Large intestine (tissue), 12 donors: ENCODE measurements at places on chromosomes 13 and 19. TPM values are rescaled to one million over a fixed set of nuclear protein-coding genes. Genes with fewer than 3 reads are reported as not detected.

GRCh38 chr19:52600639-52601024 lies 30.5 kb downstream of the ZNF701 start:
- H3K27ac ChIP-seq = peak overlapping the region; percentile 89
- peak overlapping the region; percentile 78 for H3K4me3 ChIP-seq
- H3K4me1 ChIP-seq = peaks cover 18% of the 10 kb centered on the region
- peaks cover 24% of the 10 kb centered on the region for H3K36me3 ChIP-seq
- no peaks in the 10 kb centered on the region for H3K27me3 ChIP-seq

GRCh38 chr19:42003506-42004294 lies 9.7 kb upstream of the ATP1A3 start:
- H3K4me1 ChIP-seq = no peaks in the 10 kb centered on the region
- H3K36me3 ChIP-seq = no peaks in the 10 kb centered on the region
- no peak overlapping the region for H3K27ac ChIP-seq

GRCh38 chr19:52248241-52248640 lies 21.1 kb upstream of the ZNF766 start:
- no peak overlapping the region for H3K4me3 ChIP-seq
- no peaks in the 10 kb centered on the region for H3K27me3 ChIP-seq
- no peaks in the 10 kb centered on the region for H3K4me1 ChIP-seq
- no peaks in the 10 kb centered on the region for H3K36me3 ChIP-seq
- H3K27ac ChIP-seq = no peak overlapping the region

GRCh38 chr19:2549701-2550191 lies 73.8 kb downstream of the GADD45B start:
- no peaks in the 10 kb centered on the region for H3K36me3 ChIP-seq
- H3K4me1 ChIP-seq = peaks cover 4% of the 10 kb centered on the region
- no peaks in the 10 kb centered on the region for H3K27me3 ChIP-seq
- H3K27ac ChIP-seq = peak overlapping the region; percentile 45

GRCh38 chr13:41588899-41589298 lies 131.5 kb downstream of the RGCC start:
- no peak overlapping the region for H3K4me3 ChIP-seq
- no peak for DNase-seq
- no peaks in the 10 kb centered on the region for H3K27me3 ChIP-seq
- no peaks in the 10 kb centered on the region for H3K4me1 ChIP-seq
- H3K27ac ChIP-seq = no peak overlapping the region

DNA sequence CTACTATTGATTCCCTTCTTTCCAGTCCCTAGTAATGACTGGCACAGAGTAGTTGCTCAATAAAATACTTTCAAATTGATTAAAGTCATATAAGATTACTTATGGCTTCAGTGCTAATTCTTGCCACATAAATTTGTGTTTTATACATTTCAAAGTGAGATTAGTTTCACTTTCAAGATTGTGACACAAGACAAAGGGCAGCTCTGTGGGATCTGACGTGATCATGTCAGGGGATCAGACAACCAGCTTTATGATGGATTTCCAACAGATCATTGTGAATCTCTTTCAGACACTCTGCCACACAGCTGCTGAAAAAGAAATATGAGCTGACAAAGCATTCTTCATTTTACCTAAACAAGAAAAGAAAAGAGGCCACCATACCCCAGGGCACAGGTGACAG lies 73.4 kb upstream of the POMP start:
- peak overlapping the region; percentile 35 for H3K27ac ChIP-seq
- H3K4me1 ChIP-seq = peaks cover 16% of the 10 kb centered on the region
- peak; percentile 32 for DNase-seq
- no peaks in the 10 kb centered on the region for H3K36me3 ChIP-seq
- H3K4me3 ChIP-seq = no peak overlapping the region

DNA sequence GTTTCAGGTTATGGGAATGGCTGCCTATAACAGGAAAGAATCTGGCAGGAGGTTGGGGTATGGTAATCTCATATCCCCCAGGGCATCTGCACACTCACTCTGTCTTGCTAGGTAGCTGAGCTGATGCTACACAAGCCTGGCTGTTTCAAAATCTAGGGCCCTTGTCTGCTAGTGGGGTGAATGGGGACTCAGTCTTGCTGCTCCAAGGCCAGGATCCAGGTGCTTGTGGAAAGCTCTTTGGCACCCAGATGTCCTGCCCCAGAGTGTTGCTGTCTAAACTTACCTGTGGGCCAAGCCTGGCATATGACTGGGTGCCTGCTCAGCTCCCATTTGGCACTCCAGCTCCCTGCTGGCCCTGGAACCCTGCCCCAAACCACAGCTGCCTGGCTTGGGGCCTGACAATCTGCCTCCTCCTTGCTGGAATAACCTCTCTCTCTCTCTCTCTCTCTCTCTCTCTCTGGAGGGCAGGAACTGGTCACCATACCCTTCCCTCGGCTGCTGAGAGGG lies 158.1 kb upstream of the TSC22D1 start:
- no peaks in the 10 kb centered on the region for H3K27me3 ChIP-seq
- H3K36me3 ChIP-seq = no peaks in the 10 kb centered on the region
- H3K4me1 ChIP-seq = peaks cover 9% of the 10 kb centered on the region
- no peak overlapping the region for H3K4me3 ChIP-seq

GRCh38 chr19:51158474-51159129 lies 16.5 kb downstream of the SIGLEC7 start:
- H3K27me3 ChIP-seq = no peaks in the 10 kb centered on the region
- H3K4me3 ChIP-seq = no peak overlapping the region
- no peaks in the 10 kb centered on the region for H3K36me3 ChIP-seq
- H3K27ac ChIP-seq = no peak overlapping the region
- no peak for DNase-seq

DNA sequence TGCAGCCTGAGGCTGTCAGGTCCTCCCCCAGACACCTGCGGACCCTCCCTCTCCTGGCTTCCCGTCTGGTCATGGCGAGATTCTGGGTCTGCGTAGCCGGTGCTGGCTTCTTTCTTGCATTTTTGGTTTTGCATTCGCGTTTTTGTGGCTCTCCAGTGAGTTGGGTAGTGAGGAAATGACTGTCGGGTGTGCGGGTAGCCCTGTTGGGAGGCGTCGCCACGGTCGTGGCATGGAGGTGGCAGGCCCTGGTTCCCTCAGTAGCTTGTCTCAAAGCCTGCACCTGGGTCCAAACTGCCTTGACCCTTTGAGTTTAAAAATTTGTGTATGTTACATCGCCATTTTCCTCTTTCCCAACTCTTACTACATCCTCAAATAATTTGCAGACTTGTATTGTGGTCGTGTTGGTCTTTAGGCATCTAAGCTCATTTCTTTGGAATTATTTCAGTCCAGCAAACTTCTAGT lies 344 bp downstream of the NHLRC3 start:
- H3K27me3 ChIP-seq = no peaks in the 10 kb centered on the region
- peak; percentile 32 for DNase-seq
- peak overlapping the region; percentile 90 for H3K27ac ChIP-seq
- H3K4me3 ChIP-seq = peak overlapping the region; percentile 93

DNA sequence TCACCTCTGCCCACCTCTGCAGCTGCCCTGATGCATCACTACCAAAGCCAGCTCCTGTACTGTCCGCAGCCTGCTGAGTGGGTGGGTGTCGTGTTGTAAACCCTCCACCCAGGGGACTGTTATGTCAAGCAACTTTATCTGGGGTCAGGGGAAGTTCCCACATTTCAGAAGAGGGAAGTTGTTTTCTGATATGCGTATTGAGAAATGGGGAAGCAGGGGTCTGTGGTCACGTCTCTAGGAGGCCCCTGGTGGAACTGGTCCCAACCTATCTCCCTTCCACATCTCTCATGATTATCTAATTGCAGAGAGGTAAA lies 31.2 kb downstream of the CLEC17A start:
- H3K36me3 ChIP-seq = no peaks in the 10 kb centered on the region
- no peak overlapping the region for H3K4me3 ChIP-seq
- no peaks in the 10 kb centered on the region for H3K27me3 ChIP-seq
- H3K4me1 ChIP-seq = no peaks in the 10 kb centered on the region
- no peak for DNase-seq

GRCh38 chr19:38049105-38049649 lies 142.2 kb downstream of the SIPA1L3 start:
- H3K4me1 ChIP-seq = peaks cover 5% of the 10 kb centered on the region
- no peak overlapping the region for H3K27ac ChIP-seq
- H3K27me3 ChIP-seq = no peaks in the 10 kb centered on the region

GRCh38 chr13:109569958-109570711 lies 216.2 kb downstream of the IRS2 start:
- H3K27ac ChIP-seq = peak overlapping the region; percentile 91
- no peak overlapping the region for H3K4me3 ChIP-seq
- no peaks in the 10 kb centered on the region for H3K36me3 ChIP-seq

DNA sequence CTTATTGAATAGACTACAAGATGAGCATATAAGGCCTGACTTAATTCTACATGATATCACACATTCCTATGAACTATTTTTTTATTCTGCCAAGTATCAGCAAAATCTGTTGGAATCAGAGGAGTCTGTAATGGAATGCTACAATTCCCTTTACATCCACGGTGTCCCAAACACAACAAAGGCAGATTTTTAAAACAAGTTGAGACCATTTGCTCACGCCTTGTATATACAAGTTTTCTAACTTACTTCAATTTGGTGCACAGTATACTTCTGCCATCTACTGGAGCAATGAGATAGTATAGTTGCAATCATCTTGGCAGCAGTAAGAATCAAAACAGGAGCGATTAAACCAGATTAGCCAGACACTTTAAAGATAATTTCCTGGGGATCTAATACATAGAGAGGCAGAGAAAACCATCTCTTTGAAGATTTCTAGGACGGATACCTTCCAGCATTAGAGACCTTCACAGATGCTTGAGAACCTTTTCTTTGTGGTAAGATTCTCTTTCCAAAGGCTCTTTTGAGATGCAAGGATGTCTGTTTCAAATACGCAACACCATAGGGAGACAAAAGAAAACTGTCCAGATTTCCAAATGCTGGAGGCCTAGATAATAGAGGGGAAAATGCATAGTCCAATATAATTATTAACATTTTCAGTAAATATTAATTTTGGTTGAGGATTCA lies 302.0 kb upstream of the MIR17HG start:
- H3K36me3 ChIP-seq = no peaks in the 10 kb centered on the region
- peak; percentile 7 for DNase-seq
- H3K4me3 ChIP-seq = no peak overlapping the region

DNA sequence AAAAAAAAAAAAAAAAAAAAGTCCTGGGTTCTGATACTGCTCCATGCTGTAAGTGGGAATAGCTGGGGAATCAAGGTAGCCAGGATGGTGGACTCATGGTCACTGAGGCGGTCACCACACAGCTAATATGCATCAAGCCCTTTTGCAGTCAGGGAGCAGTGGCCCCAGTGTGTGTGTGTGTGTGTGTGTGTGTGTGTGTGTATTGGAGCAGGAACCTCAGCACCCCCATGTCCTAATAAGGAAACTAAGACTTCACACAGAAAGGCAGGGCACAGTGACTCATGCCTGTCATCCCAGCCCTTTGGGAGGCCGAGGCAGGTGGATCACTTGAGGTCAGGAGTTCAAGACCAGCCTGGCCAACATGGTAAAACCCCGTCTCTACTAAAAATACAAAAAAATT lies 12.0 kb downstream of the B3GNT3 start:
- no peaks in the 10 kb centered on the region for H3K27me3 ChIP-seq
- no peak overlapping the region for H3K4me3 ChIP-seq
- no peaks in the 10 kb centered on the region for H3K4me1 ChIP-seq
- H3K36me3 ChIP-seq = peaks cover 43% of the 10 kb centered on the region
- no peak for DNase-seq

DNA sequence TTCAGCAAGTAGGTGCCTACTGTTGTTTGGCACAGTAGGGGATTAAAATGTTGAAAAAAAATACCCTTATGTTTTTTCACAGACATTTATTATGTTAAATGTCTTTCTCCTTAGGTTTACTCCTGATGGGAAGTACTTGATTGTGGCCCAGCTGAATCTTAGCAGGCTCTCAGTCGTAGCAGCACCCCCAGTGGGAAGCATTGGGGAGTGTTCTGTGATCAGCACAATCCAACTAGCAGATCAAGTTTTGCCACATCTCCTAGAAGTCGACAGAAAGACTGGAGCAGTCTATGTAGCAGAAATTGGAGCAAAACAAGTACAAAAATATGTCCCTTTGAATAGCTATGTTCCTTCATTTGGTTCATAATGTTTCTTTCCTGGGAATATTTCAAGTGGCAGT lies 9.3 kb downstream of the NHLRC3 start:
- no peak for DNase-seq
- H3K36me3 ChIP-seq = peaks cover 25% of the 10 kb centered on the region
- H3K4me1 ChIP-seq = no peaks in the 10 kb centered on the region

DNA sequence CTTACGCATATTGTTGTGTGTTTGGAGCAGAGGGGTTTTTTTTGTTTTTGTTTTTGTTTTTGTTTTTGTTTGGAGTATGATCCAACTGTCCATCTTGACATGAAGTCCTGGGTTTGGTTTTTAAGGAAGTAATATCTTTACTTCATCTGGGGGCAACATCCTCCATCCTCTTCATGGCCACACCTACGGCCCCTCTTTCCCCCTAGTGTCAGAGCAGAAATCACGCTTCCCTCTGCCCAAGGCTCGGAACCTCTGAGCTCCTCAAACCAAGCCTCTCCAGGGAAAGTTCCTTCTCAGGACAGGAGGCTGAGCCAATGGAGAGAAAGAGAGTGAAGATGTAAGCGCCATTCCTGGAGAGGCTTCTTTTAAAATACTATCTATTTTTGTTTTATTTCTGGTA lies 58.6 kb upstream of the PDX1 start:
- H3K27me3 ChIP-seq = no peaks in the 10 kb centered on the region
- no peak overlapping the region for H3K4me3 ChIP-seq
- H3K36me3 ChIP-seq = no peaks in the 10 kb centered on the region
- H3K4me1 ChIP-seq = no peaks in the 10 kb centered on the region

- no peak overlapping the region for H3K27ac ChIP-seq
- H3K4me3 ChIP-seq = no peak overlapping the region
- H3K4me1 ChIP-seq = no peaks in the 10 kb centered on the region
- DNase-seq = no peak
Measured at GRCh38 chr13:37226971-37227370, 121.5 kb upstream of the CSNK1A1L start.

- no peak overlapping the region for H3K4me3 ChIP-seq
- no peaks in the 10 kb centered on the region for H3K36me3 ChIP-seq
- no peak for DNase-seq
- no peaks in the 10 kb centered on the region for H3K4me1 ChIP-seq
Measured at GRCh38 chr13:23722726-23723453, 152.7 kb downstream of the TNFRSF19 start.

DNA sequence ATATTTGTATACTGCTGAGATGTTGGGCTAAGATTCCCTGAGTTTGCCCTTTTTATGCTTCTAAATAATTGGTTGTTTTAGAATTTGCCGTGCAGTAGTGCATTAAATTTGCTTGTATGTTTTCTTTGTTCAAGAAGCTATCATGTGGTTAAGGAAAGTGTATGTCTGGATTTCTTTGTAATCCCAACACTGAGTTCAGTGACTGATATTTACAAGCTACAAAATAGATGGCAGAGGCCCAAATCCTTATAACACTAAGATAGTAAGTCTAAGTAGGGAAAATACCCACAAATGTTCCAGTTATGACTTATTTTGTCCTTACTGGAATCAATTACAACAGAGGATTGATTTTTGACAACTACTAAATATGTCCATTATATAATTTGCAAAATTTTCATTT lies 435.0 kb upstream of the KLF12 start:
- DNase-seq = no peak
- no peak overlapping the region for H3K27ac ChIP-seq
- no peak overlapping the region for H3K4me3 ChIP-seq
- H3K36me3 ChIP-seq = no peaks in the 10 kb centered on the region

GRCh38 chr13:113464476-113464875 lies 11.2 kb upstream of the ADPRHL1 start:
- no peaks in the 10 kb centered on the region for H3K4me1 ChIP-seq
- H3K4me3 ChIP-seq = no peak overlapping the region
- H3K27ac ChIP-seq = no peak overlapping the region
- peaks cover 27% of the 10 kb centered on the region for H3K36me3 ChIP-seq

The KLHL1 gene
- 0.57 TPM for polyA plus RNA-seq

The KIR2DL4 gene
- polyA plus RNA-seq = 0.94 TPM

The CGB3 gene
- polyA plus RNA-seq = not detected

The CEACAM5 gene
- 18.8 TPM for polyA plus RNA-seq

The CCNA1 gene
- 1.5 TPM for polyA plus RNA-seq

The PSG3 gene
- polyA plus RNA-seq = not detected

The MAST1 gene
- 4.4 TPM for polyA plus RNA-seq

The CEACAM20 gene
- polyA plus RNA-seq = 2.6 TPM

The VWA8 gene
- polyA plus RNA-seq = 11.6 TPM

The TYROBP gene
- 41.8 TPM for polyA plus RNA-seq

The KIR3DL2 gene
- not detected for polyA plus RNA-seq
